CD4-positive, alpha-beta T cell treated with Interleukin-6 at 100 ng/mL for 8 hours (primary cell): ENCODE measurements at places on chromosomes 12 and 14.
A peak's percentile ranks its signal among the peaks of the same experiment; 100 is the strongest.

- no peak for DNase-seq
Measured at GRCh38 chr14:64734990-64735389, 30.8 kb downstream of the PLEKHG3 start.

GRCh38 chr12:67630373-67631088 lies 18.0 kb upstream of the DYRK2 start:
- peak; percentile 95 for DNase-seq

- no peak for DNase-seq
Measured at GRCh38 chr14:105440554-105440900, 20.9 kb downstream of the MTA1 start.

DNA sequence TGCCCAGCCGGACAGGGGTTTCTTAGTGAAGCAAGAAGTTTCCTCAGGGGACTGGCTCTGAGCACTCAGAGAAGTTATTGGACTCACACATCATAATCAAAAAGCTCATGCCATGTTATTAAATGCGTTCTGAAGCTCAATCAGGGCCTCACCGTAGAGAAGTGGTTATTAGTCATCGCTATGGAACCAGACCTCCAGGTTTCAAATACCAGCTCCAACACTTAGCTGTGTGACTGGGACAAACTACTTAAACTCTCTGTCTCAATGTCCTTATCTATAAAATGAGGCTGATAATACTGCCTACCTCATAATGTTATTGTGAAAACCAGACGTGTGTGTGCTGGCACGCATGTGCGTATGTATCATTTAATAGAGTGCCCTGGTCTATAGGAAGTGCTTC lies 7.3 kb downstream of the STAT6 start:
- DNase-seq = no peak

- DNase-seq = no peak
Measured at GRCh38 chr12:89622115-89622514, 86.5 kb downstream of the ATP2B1 start.

GRCh38 chr12:51819736-51820525 lies 28.6 kb downstream of the FIGNL2 start:
- DNase-seq = no peak
